Hippocampal formation (tissue), 2 donors: ENCODE measurements at places on chromosomes 2 and 18.

DNA sequence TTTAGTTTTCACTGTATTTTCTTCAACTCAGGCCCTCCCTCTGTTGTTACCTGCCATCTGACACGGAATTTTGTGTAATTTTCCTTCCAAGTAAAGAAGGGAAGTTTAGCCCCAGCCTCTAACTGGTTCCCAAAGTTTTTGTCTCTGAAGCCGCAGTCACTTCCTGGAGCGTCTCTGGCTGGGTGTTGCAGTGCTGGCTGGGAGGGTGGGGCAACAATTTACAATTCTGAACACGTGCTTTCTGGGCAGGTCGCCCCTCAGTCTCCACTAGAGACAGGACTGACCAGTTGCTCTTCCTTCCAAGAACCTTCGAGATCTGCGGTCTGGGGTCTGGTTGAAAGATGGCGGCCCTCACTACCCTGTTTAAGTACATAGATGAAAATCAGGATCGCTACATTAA, 3.5 kb downstream of the CNDP2 start:
- peak; percentile 55 for DNase-seq

- DNase-seq, result no peak
These were observed 242.2 kb upstream of the LRRTM1 start for GRCh38 chr2:80546766-80547165.

DNA sequence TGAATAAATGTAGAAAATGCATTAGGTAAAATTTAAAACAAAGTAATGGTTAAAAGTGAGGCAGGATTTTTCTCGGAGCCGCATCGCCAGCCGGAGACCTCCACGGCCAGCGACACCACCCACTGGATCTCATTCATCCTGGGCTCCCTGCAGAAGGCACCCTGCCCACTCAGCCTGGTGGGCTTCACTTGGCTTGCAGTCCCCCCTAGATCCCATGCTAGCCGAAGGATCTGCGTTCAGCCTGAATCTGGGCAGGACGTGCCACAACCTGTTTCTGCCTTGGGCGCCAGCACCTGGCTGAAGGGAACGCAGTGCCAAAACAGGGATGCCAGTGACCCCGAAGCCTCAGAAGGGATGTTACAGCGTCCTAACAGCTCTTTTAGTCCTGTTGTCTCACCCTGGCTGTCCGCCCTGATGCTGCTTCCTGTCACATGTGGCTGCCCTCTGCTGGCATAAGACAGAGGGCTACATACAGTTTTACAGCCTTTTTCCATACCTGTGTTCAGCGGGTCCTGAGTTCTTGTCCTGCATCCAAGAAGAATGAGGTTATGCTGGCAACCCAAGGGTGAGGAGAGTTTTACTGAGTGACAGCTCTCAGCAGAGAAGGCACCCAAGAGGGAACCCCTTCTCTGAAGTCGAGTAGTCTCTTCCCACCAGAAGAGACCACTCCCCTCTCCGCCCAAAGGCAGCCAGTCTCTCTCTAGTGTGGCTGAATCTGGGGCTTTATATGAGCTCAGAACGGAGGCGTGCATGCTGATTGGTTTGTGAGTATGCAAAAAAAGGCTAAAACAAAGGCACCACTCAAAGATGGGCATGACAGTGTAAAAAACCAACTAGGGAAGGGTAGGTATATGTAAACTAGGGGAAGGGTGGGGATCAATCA, 173.1 kb upstream of the GYPC start:
- no peak for DNase-seq

DNA sequence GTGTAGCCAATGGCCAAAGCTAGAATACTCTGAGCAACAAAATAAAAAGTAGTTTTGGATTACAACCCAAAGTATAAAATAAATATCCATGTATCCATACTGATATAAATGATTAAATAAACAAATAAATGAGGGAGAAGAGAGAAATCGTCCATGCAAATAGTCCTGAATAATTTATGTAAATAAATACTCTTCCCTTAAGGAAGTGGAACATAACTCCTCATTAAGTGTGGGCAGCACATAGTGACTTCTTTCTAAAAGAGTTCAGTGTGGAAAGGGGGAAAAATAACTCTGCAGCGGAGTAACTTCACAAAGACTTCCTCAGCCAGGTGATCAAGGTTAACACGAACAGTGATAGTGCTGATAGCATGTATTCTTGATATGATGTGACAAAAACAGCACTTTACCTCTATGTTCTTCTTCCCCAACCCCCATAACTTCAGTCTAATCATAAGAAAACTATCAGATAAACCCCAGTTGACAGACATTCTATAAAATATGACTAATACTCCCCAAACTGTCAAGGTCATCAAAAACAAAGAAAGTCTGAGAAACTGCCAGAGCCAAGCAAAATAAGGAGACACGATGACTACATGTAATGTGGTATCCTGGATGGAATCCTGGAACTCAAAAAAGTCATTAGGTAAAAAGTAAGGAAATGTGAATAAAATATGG, 30.7 kb downstream of the METTL8 start:
- no peak for DNase-seq

- DNase-seq, result no peak
These were observed at the start of gene DYTN for GRCh38 chr2:206718296-206718695. TSS of gene DYTN (minus strand) at chr2:206718396. CDS start at chr2:206718279, 117 bp downstream.

DNA sequence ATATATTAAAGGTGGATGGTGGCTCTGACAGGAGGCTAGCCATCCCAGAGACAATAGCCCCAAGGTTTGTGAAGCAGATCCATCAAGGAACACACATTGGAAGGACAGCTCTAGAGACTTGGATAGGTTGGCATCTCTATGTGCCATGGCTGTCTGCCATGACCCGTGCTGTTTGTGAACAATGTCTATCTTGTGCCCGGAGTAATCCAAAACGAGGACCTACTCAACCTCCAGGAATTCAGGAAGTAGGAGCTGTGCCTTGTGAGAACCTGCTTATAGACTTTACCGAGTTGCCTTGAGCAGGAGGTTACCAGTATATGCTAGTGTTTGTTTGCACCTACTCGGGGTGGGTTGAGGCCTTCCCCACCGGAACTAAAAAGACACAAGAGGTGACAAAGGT, 43.1 kb upstream of the SELENOI start:
- DNase-seq, result no peak

DNA sequence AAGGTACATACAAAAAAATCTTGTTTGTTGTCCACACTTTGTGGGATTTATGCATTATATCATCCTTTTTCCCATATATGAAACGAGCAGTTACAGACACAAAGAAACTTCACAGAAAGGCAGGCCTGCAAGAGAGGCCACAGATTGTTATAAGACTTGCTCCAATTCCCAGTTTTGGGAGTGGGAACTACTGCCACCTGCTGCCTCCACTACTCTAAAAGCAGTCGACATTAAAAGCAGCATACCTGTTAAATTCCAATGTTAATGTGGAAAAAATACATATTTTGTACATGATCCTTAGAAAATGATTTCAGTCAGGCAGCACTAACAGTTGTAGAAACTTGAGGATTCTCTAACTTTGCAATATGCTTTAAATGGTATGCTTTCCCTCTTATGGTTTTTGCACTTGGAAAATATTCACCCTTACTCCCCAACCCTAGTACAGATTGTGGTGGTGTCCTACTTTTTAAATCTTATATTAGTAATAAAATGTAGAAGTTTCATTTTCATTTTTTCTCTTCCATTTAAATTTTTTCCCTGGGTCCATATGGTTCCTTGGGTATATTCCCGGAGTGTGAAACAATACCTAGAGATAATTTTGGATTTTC, 37.9 kb downstream of the SLC38A11 start:
- DNase-seq, result peak; percentile 20

DNA sequence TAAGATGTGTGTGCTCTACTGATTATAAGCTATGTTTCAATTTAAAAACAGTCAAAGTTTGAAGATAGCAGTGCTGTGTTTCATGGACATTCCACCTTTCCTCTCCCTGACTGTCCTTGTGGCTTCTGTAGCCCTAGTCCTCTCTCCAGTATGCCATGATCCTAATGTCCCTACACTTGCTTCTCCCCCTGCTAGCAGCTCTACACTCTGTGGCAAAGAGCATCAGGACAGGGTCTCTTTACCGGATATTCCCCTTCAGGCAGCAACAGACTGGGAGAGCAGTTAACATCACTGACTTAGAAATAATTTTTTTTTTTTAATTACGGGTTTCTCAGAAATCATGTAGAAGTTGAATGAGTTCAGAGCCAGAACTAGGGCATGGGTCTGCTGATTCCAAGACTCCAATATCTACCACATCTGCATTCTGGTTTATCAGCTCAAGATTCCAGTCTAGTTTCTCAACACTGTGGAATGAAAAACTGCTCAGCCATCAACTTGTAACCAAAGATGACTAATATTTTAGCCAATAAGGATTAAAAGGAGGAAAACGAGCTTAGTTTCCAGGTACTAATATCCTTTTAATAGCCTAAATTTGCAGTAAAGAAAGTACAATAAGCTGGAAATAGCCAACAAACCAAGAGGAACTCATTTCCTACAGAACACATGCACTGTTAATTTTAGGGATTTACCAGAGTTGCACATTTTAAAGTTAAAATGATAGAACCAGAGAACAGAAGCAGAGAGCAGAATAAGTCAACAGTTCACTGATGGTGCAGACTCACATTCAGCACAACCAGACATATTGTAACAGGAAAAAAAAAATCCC, 45.2 kb downstream of the TMEM131 start:
- no peak for DNase-seq

- no peak for DNase-seq
These were observed 24.4 kb downstream of the GRHL1 start for GRCh38 chr2:9975805-9976447.

GRCh38 chr18:42706618-42707017, 408.9 kb downstream of the RIT2 start:
- DNase-seq, result no peak

GRCh38 chr2:1482253-1482675, 69.0 kb downstream of the TPO start:
- DNase-seq, result no peak

- DNase-seq, result no peak
These were observed 460.6 kb upstream of the DSEL start for GRCh38 chr18:67977067-67977616.

- peak; percentile 79 for DNase-seq
These were observed 193.5 kb upstream of the TCF4 start for GRCh38 chr18:55781481-55781957.

GRCh38 chr2:105793196-105793975, 48.7 kb downstream of the NCK2 start:
- no peak for DNase-seq

DNA sequence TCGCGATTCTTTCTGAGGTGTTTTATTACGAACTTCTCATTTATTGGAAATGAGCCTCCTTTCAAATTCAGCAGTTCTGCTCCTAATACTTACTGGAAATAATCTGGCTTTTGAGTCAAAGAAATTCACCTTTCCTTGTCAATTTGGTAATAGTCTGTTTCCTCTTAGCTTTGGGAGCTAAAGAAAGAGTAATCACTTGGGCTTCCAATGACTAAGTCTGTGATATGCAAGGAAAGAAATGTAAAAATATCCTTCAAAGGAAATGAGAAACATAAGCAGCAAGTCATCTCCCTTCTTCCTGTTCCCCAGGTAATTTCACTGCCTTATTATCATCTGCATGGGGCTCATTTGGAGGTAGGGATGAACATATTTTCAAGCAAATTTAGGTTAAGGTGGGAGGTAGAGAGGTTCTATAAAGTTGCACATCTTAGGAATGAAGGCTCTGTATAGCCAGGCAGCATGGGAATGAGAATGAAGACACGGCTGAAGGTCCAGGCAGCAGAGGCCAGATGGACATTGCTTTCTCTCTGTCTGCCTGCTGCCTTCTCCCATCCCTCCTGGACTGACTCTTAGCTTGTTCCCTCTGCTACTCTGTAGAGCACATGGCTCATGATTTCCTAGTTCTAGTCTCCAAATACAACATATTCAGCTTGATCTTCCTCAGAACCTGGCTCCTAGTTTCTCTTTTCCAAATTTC, 1.0 kb downstream of the SPP2 start:
- DNase-seq, result no peak

GRCh38 chr2:142415461-142415860, 284.6 kb upstream of the LRP1B start:
- DNase-seq, result no peak

- DNase-seq, result no peak
These were observed at the start of gene SDC1 for GRCh38 chr2:20224716-20225293. TSS of gene SDC1 (minus strand) at chr2:20225130. CDS start at chr2:20224867, 263 bp downstream.

DNA sequence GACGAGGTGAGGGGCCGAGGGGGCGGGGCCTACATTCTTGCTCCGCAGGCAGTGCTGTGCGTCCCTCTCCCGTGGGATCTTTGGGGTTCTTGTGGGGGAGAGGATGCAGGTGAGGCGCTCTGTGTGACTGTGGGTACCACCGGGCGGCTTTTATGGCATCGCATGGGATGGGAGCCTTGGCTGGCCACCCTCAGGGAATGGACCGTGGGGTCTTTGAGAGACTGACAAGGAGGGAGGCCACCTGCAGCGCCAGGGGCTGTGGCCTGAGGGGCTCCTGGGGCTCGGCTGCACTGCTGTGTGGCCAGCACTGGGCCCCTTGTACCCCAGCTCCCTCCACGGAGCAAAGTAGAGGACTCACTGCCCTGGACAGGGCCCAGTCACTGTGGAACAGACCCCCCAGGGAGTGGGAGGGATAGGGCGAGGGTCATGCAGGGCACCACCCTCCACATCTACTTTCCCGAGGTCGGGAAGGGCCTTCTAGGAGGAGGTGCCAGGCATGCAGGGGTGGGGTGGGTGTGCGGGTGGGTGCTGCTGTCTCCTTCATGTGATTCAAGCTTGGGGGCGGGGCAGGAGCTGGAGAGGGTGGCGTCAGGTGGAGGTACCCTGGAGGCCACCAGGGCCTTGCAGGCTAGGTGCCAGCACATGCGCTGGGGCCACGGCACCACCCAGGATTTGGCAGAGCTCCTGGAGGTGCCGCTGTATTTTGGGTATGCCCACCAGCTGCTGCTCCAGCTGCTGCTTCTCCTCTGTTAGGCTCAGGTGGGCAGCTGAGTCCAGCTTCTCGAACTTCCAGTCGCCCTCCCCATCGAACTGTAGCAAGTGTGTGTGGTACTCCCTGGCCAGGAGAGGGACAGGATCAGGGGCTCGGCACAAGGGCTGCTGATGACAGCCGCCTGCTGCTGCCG, 1072.4 kb downstream of the RPIA start:
- no peak for DNase-seq

DNA sequence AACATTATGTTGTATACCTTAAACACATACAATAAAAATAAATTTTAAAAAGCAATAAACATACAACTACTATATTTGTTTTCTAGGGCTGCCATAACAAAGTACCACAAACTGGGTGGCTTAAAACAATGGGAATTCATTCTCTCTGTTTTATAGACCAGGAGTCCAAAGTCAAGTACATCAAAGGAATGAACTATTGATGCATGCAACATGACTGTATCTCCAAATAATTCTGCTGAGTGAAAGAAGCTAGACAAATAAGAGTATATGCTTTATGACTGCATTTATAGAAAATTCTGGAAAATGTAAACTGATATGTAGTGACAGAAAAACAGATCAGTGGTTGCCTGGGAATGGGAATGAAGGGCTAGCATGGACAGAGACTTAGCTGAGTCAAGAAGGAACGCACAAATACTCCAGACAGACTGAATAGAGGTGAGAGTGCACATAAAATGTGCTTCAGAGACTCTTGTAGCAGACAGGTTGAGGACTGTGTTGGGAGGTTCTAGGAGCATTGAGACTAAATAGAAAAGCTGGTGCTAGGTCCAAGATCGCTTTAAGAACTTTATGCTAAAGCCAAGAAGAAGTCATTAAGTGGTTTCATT, 11.0 kb upstream of the PLA2R1 start:
- DNase-seq, result no peak
